Motor neuron (in vitro differentiated cells): ENCODE measurements at places on chromosomes 2 and 18.

GRCh38 chr2:98608962-98609604, 694 bp downstream of the UNC50 start:
- ATAC-seq, result peak; percentile 7

- no peak for ATAC-seq
Observed at GRCh38 chr18:78889250-78889649, 90.4 kb upstream of the SALL3 start.

GRCh38 chr2:195382186-195382585, 274.8 kb upstream of the SLC39A10 start:
- no peak for ATAC-seq

DNA sequence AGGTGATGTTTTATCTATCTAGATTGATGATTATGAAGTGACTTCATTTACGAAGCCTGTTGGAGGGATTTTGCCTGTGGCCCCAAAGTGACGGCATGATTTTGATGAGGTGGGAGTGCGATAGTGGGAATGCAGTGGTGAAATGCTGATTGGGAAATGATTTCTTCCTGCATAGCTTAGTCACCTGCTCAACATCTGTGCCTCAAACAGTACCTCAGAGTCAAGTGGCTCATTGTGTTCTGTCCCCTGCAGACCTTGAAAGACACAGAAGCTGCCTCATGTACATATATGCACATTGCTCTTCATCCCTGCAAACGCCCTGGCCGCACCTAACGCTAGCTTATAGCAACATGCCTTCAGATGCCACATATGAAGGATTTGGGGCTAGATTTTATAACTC, 201.2 kb downstream of the TPGS2 start:
- ATAC-seq, result no peak

DNA sequence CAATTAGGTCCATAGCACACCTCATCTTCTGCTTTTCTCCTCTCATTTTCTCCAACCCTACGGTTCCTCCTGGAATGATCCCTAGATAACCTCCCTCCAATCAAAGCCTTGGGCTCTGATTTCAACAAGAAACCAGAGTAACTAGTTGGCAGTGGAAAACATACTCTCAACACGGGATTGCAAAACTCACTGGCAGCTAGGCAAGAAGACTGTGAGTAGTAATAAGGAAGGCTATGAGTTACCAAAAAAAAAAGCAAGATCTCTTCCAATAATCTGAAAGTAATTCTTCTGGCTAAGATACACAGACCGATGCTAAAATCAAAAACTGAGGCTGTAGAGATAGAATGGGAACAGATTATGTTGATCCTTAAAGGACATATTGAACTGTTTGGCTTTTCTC, 28.4 kb upstream of the CCDC102B start:
- ATAC-seq, result no peak

DNA sequence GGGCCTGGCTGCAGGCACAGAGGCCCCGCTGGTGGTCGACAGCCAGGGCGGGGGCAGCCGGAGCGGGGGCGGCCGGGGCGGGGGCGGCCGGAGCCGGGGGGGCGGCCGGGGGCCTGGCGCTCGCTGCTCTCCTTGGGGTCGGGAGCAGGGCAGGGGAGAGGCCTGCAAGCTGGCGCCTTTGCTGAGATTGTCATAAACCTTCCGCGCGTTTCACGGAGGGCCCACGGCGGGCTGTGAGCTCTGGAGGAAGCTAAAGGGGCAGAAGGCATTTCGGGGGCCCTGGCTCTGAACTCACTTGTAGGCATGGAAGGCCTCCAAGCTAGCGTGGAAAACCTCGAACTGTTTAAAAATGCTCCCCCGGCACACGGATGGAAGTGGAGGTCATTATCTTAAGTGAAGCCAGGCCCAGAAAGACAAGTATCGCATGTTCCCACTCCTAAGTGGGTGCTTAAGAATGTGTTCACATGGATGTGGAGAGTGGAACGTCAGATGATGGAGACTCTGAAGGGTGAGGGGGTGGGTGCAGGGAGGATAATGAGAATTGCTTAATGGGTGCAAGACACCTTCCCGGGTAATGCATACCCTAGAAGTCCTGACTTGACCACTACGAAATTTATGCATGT, 629 bp downstream of the PRELID3A start:
- ATAC-seq, result no peak

DNA sequence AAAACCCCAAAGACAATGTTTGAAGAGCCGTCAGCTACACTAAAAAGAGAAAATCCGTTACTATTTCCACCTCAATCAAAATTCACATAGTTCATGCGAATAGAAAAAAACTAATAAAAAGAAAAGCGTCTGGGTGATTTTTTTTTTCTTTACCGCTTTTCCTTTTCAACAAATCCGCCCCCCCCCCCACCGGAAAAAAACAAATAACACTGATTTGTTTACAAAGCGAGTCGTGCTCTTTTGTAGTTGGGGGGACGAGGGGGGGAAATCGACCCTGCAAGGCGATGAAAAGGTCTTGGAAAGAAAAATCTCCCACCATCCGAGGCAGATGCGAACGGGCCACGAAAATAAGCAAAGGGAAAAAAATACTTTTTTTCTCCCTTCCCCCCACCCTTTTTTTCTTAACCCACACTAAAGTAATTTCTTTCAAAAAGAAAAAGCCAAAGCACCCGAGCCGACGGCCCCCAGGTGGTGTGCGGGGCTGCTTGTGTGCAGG, 638 bp downstream of the ZNF521 start:
- ATAC-seq, result no peak

- ATAC-seq, result no peak
Observed at GRCh38 chr2:173955867-173956266, 9.3 kb downstream of the SP3 start.

GRCh38 chr2:43227830-43228281, 1.4 kb upstream of the ZFP36L2 start:
- ATAC-seq, result no peak

- no peak for ATAC-seq
Observed at GRCh38 chr18:71673498-71673897, 870.6 kb downstream of the CBLN2 start.

GRCh38 chr2:105597806-105598803, 146.6 kb upstream of the NCK2 start:
- peak; percentile 79 for ATAC-seq

DNA sequence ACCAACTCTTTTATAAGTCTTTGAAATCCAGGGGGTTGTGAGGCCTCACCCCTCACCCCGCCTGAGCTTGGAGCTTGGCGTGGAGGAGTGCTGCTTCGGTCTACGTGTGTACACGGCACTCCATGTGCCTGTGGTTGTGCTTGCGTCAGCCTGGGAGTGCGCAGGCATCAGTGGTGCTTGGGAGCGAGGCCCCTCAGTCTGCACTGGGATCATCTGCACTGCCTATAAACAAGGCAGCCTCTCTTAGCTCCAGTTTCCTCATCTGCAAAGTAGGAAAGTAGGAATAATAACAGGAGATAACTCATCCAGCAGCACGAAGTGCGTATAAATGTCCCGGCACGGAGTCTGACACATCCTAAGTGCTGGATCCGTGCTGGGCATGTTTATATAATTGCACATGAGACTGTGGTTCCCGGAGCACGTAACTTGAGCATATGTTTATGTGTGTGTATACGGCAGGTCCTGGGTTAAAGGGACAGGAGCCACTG, 1.2 kb downstream of the GYPC start:
- ATAC-seq, result peak; percentile 63

DNA sequence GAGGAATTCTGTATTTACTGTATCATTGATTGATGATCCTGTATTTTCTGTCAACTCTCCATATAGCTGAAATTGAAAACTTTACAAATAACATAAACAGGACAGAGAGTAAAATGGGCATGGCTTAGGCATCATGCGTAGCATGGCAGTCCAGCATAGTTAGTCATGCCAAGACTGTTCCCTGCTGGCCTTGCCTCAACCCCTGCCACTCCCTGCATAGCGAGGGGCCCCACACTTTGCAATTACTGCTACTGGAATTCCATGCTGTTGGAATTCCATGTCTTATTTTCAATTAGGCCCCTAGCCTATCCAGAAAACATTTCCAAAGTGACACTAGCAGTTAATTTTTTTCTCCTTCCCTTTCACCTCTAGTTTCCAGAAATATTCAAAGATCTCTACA, 15.1 kb upstream of the SOX11 start:
- ATAC-seq, result no peak

DNA sequence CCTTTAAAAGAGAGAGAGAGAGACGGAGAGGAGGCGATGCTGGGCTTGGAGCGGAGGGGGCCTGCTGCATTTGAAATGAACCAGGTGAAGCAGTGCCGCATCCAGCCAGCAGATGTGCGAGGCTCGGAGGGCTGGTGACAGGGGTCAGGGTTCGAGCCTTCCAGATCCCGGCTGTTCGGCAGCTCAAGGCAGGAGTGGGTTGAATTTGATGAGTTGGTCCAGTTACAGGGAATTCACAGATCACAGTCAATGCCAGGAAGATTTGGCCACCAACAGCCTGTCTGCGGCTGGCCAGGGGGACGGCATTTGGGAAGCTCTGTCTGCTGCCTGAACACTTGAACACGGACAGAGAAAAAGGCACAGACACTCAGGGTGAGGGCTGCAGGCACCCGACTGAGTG, 48.6 kb downstream of the PTGR3 start:
- peak; percentile 71 for ATAC-seq

- no peak for ATAC-seq
Observed at GRCh38 chr2:46708492-46708891, 207.1 kb downstream of the MCFD2 start.

DNA sequence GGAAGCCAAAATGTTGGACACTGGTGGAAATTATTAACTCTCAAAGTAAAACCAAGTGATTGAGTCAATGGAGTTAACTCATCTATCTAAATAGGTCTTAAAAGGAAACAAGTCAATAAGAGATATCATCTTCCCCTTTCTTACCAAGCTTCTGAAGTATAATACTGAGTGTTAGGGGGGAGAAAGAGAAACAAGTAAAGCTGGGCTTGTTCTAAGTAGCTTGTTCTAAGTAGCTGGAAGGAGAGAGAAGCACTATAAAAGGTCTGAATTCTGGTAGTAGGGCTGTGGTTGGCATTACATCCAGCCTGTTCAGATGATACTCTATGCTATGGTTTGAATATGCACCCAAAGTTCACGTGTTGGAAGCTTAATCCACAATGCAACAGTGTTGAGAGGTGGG, 26.8 kb downstream of the YES1 start:
- no peak for ATAC-seq

- no peak for ATAC-seq
Observed at GRCh38 chr2:154374416-154374815, 324.1 kb upstream of the KCNJ3 start.

DNA sequence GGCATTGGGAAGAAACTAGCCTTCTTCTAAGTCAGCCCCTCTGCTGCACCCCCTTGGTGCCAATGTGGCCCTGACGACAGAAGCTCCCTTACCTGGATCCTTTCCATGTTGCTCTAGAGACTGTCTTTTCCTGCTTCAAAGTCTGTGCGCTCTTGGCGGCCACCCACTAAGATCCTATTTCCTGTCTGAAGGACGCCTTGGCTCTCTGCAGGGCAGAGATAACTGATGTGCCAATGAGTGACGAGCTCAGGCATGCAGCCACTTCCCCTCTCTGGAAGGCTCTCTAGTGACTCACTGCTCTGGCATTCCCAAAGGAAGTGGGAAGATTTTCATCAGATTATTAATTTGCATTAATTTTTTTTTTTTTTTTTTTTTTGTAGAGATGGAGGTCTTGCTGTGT, 273.5 kb downstream of the CDH20 start:
- ATAC-seq, result peak; percentile 76

DNA sequence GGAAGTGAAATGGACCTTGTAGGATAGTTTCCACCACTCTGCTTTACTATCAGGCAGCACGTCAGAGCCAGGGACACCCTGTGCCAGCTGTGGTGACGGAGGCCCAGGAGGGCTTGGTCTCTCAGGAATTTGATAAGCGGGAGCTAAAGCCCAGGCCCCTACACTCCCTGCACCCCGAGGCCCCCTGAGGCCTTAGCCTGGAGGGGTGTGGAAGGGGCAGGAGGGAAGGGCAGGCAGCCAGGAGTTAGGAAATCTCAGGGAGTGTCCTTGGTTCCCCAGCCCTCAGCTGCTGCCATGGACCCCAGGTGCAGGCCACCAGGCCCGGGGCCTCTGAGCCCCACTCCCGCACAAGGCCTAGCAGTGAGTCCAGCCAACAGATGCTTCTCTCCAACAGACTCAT, 38.2 kb downstream of the PDIA6 start:
- peak; percentile 20 for ATAC-seq

DNA sequence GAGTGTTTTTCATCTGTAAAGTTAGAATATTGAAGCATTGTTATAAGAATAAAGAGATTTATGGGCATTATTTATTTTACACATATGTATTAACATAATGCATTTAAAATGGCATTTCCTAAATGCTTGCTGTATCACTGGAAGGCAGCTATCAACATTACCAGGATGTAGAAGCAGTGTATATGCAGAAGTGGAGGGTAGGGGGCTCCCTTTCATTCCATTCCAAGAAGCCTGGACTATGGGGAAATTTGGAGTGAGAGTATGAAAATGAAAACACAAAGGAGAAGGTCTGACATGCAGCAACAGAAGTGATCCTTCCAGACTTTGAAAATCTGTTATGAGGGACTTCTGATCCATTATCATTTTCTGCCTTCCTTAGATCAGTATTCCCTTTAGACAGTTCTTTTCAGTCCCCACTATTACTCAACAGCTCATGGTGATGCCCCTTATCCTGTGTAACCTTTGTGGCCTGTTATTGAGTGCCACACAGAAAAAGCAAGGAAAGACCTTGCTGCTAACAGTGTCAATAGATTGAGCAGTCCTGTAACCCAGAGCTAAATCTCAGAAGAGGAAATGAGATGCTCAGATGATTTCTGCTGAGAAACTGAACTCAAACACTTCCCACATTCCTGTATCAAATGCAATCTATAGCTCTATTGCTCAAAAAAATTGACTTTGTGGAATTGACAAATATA, 216.6 kb downstream of the HNMT start:
- ATAC-seq, result peak; percentile 67

GRCh38 chr2:81542119-81542518, 1237.6 kb upstream of the LRRTM1 start:
- ATAC-seq, result no peak

DNA sequence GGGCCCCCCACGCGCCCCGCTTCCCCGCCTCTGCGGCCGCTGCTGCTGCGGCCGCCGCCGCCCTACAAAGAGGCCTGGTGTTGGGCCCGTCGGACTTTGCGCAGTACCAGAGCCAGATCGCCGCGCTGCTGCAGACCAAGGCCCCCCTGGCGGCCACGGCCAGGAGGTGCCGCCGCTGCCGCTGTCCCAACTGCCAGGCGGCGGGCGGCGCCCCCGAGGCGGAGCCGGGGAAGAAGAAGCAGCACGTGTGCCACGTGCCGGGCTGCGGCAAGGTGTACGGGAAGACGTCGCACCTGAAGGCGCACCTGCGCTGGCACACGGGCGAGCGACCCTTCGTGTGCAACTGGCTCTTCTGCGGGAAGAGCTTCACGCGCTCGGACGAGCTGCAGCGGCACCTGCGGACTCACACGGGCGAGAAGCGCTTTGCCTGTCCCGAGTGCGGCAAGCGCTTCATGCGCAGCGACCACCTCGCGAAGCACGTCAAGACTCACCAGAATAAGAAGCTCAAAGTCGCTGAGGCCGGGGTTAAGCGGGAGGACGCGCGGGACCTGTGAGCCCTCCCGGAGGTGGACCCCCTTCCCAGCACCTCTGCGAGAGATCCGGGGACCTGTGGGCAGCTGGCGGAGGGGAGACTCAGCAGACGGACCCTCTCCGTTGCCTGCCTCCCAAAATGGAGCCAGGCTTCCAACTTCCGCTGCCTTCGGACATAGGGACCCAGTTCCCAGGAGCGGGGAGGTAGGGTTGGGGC, 1.9 kb downstream of the SP5 start:
- ATAC-seq, result peak; percentile 80

- ATAC-seq, result peak; percentile 27
Observed at GRCh38 chr2:240989451-240990265, 8.8 kb upstream of the SNED1 start.

- peak; percentile 31 for ATAC-seq
Observed at GRCh38 chr2:38394903-38395341, 17.8 kb upstream of the ATL2 start.
